NB4 (cell line): ENCODE measurements at places on chromosomes 2 and 18.

GRCh38 chr18:79630281-79631095 lies 49.1 kb upstream of the CTDP1 start:
- peak; percentile 64 for DNase-seq

DNA sequence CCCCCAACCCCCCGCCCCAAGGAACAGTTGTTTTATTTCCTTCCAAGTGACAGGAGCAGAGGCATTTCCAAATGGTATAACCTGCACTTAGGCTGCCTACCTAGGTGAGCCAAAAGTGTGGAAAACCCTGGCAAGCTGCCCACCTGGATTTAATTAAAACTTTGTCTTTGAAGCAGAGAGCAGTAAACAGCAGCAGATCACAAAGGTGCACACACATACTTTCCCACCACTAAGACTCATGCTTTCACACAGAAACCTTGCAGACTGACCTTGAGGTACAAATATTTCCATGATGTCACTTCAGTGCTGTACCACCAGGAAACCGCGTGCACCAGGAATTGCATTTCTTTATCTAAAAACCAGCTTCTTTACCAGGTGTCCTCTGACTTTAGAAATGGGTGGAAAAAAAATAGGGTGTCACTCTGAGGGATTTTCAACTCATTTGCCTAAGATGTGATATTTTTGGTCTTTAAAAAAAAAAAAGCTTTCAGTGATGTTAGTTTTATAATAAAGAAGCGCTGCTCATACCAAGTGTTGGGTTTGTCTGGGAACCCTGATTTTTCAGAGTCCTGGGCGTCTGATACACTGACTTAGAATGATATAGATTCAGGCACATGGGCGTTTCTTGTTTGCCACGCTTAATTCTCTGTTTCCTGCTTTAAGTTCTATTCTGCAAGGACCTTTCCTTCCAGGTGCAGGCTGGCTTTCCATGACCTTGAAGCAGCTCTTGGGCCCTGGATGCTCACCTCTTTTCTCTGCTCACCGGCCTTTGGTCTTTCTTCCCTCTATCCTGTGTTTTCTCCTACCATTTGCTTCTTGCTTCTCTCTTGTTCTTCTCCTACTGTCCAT lies 70.7 kb upstream of the BCL2L11 start:
- no peak for DNase-seq

- DNase-seq: no peak
These were observed 60.8 kb downstream of the RBM43 start for GRCh38 chr2:151200844-151201243.

DNA sequence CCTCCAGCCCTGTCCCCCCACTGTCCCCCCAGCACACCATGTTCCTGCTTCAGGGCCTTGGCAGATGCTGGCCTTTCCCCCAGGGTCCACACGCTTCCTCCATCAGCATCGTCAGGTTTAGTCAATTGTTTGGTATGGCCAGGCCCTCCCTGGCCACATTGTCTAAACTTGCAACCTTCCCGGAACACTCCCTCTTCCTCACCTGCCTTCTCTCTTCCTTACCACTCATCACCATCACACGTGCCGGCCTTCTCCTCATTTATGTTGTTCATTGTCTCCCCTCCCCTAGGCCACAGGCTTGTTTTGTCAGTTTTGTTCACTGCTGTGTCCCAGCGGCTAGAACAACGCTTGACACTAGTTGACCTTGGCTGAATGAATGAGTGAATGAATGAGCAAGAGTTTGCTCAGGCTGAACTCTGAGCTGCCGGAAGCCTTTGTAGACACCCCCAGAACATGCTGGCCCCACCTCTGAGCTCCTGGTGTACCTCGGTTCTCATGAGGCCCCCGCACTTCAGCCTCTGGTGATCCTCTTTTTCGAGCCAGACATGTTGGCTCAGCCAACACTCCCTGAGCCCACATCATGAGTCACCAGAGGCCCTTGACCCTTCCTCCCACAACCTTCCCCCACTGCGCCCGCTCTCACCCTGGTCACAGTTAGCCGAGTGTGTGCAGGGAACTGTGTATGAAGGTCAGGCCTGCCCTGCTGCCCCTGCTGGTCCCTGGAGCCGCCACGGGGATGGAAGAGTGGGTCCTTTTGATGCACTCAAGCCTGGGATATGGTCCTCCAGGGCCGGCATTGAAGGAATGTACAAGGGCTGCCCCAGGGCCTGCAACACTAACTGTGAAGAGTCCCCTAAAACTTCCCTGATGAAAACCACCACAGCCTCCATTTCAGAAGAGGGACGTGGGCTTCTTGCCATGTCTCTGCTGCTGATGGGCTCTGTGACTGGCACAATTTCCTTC lies 57.5 kb downstream of the HS1BP3 start:
- DNase-seq: peak; percentile 93

DNA sequence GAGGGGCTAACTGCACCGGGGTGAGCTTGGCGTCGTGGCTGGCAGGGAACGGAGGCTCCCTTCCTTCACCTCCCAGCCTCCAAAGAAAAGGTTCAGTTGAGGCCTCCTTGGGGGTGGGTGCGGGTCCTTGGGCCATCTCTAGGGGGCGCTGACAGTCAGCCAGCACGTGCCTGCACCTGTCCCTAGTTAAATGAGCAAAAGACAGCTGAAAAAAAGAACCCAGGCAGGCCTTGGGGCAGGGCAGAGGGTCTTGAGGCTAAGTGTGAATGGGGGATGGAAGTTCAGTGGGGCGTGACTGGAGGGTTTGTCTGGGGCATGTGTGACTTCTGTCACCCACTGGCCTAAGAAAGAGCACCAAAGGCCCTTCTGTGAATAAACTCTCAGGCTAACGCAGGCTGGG lies 56.4 kb downstream of the ZFP36L2 start:
- peak; percentile 85 for DNase-seq

- DNase-seq: no peak
These were observed 294.2 kb upstream of the SKOR2 start for GRCh38 chr18:47545613-47546012.

GRCh38 chr2:72361521-72361920 lies 213.9 kb upstream of the CYP26B1 start:
- no peak for DNase-seq

GRCh38 chr2:200950378-200950777 lies 13.1 kb downstream of the ORC2 start:
- no peak for DNase-seq

DNA sequence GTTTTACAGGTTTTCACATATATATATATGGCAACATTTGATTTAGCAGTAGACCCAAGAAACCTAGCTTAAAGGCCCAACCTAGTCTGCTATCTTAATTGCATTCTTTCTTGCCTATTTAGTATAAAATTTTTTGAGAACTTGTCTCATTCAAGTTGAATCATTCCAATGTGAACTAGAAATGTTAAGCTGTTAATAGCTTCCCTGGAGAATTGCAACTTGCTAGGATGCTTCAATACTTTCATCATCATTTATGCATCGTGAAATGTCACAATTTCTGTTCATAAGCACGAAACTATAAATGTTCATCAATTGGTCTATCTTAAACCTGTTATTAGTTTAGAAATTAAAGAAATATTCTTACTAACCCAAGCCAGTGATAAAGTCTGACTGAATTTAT lies 217.6 kb downstream of the BABAM2 start:
- no peak for DNase-seq

- no peak for DNase-seq
These were observed 247.0 kb downstream of the ICOS start for GRCh38 chr2:204183608-204184007.

DNA sequence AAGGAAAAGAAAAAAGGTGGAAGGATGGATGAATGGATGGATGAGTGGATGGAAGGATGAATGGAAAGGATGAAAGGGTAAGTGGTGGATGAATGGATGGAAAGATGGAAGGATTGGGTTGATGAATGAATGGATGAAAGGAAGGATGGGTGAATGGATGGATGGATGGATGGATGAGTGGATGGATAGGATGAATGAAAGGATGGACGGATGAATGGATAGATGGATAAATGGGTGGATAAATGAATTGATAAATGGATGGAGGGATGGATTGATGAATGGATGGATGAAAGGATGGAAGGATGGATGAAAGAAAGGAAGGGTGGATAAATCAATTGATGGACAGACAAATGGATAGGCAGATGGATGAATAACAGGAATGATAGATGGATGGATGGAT lies 48.2 kb upstream of the OTOF start:
- DNase-seq: no peak

DNA sequence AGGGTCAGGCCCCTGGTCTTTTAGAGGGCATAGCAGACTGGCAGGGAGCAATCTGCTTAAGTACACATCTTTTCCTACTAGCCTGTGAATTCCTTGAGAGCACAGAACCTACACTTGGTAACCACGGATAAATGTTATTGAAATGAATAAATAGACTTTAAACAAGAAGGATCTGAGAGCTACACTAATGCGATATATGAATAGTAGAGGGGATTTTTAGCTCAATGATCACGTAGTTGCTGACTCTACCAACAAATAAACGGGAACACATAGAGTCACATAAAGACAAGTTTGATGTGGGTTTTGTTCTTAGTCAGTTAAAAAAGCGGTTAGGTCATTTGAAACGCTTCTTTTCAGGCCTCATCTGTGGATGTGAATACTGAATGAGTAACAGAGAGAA lies 290.3 kb upstream of the CCDC68 start:
- DNase-seq: no peak

DNA sequence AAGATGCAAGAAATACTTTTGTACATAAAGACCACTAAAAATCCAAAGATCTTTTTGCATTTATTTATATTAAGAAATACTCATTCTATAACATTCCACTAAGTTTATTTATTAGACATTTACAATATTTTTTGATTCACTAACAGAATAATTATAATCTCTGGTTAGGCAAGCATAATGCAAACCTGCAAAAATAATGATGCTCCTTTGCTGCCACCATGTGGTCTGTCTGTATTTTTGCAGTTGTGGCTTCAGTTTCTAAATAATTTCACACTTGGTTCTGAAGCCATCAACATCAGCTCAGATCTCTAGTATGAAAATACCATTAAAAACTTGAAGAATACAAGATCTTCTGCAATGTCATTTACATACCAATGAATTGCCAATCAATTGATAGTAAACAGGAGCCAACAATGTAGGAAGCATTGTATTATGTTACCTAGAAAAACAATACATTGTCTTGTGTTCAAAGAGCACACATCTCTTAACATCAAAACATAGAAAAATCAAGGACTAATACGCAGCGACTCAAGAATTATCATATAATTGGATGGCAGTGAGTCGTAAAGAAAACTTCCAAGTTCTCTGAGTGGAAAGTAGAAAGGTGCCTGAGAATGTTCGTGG lies 28.8 kb upstream of the WDR75 start:
- DNase-seq: peak; percentile 55

DNA sequence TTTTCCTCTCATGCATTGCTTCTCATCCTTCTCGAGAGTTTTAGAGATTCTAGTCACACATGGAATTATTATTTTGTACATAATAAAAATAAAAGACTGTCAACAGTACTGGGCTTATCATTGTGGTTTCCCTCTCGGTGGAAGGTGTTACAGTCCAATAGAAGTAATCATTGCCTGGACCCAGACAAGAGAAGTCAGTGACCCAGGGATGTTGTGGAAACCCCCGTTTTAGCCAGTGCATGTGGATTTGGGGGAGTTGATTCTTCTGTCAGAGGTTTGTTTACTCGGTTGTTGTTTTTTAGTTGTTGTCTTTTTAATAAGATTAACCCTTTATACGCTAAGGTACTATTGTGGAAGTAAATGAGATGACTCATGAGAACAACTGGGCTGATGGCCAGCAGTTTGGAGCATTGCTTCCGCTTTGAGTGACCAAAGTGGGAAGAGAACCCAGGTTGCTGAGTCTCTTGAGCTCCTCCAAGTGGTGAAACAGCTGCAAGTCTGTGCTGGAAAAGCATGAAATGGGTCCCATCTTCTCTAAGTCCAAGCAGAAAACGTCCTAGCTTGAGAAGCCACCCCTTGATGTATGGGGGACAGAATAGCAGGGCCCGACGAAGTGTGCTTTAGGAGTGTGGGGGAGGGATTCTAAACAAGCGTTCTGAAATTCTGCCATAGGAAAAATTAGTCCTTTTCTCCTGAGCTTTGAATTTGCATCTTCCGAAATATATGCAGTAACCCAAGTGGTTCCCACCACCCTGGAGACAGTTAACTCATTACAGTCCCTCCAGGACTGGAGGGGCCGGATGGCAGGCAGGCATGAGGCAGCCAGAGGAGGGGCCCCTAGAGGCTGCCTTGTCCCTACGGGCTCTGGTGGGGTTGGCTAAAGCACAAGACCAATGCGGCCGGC lies 61.8 kb upstream of the GPR45 start:
- DNase-seq: peak; percentile 77

- DNase-seq: no peak
These were observed 801.3 kb downstream of the ERBB4 start for GRCh38 chr2:211737282-211737681.

GRCh38 chr2:132857319-132857718 lies 187.3 kb upstream of the LYPD1 start:
- no peak for DNase-seq

GRCh38 chr2:2007551-2008501 lies 263.5 kb upstream of the PXDN start:
- DNase-seq: no peak

GRCh38 chr2:7116511-7116910 lies 199.3 kb downstream of the RNF144A start:
- no peak for DNase-seq

- DNase-seq: no peak
These were observed 109.2 kb downstream of the TPGS2 start for GRCh38 chr18:36719630-36720029.

GRCh38 chr2:9306911-9307310 lies 100.3 kb downstream of the ASAP2 start:
- DNase-seq: no peak

GRCh38 chr2:61431345-61431744 lies 39.5 kb downstream of the USP34 start:
- DNase-seq: no peak

- no peak for DNase-seq
These were observed 28.1 kb upstream of the TMEM177 start for GRCh38 chr2:119650846-119651370.

DNA sequence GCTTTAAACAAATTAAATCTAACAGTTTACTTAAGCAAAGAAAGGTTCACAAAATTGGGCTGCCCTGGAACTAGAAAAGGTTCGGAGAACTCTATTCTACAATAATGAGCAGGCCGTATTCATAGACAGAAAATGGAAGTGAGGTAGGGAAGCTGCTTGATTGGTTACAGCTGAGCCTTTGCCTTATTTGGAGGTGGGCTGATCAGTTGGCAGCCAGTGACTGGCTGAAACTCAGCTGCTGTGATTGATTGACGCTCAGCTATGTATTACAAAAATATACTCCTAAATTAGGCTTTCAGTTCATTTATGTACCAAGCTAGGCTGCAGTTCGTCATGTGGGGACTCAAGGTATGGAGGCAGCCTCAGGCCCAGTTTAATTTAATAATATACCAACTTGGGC lies 42.3 kb upstream of the TTR start:
- no peak for DNase-seq
